Mesenchymal stem cell (in vitro differentiated cells and primary cell): ENCODE measurements at places on chromosomes 12 and 14.
A peak's percentile ranks its signal among the peaks of the same experiment; 100 is the strongest.

GRCh38 chr12:124019115-124019514 lies 46.1 kb downstream of the ZNF664 start:
- DNase-seq: no peak

GRCh38 chr12:101942250-101942605 lies 64.8 kb downstream of the DRAM1 start:
- DNase-seq: no peak

DNA sequence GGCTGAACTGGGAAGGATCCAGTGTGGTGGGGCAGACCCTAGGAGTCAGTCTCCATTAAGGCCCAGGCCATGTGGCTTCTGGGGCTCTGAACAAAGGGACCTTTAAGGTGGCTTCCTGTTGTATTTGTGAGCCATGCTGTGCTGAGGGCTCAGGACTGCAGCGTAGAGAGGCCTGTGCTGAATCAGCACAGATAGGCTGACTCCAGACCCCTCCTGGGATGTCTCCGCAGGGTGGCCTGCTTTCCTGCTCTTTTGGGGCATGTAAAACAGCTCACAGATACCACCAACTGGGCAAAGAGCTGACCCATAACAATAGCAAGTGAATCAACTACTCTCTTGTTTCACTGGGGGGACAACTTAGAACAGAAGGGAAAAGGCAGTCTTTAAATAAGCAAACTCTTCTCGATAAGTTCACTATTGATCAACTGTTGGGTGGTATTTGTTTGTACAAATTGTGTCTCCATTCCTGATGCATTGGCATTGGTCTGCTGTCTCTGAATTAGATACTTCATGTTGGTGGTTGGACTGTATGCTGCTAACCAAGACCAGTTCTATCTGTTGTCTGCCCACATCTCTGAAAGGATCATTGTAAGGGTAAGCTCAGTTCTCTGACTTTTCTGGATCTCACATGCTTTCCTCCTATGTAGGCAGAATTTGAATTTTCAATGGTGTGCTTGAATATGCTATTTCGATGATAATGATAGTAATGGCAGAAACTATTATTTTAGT lies 71.8 kb downstream of the MYRFL start:
- no peak for DNase-seq

GRCh38 chr14:74599946-74600345 lies 12.1 kb downstream of the LTBP2 start:
- DNase-seq: no peak

DNA sequence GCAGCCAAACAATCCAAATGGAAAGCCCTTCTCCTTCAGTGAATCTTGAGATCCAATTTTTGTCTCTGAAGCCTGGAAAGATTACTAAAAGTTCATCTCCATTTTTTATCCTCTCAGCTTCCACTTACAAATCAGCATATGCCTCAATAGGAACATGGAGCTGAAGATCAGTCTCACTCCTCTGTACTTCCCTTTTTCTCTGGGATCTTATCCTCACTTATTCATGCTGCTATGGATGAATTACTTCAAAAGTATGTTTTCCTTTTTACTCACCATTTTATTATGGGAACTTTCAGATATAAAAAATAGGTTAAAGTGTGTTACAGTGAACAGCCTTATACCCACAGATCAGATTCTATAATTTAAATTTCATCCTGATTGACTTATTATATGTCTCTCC lies 14.4 kb upstream of the NTF3 start:
- DNase-seq: no peak

DNA sequence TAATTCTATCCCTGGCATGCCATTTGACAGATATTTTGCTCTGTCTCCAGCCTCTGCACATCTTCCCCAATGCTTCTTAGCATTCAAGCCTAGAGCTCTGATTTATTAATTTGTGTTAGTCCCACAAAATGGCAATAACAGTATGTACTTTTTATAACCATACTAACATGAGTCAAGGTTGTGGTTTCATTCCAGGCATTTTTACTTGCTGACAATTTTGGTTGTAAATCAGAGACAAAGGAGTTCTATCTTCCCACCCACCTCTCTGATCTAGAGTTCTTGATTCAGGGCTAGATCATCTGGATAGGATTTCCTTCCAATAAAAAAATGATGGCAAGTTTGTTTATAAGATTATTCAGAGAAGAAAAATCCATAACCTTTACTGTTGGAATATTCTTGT lies 18.5 kb upstream of the CISTR start:
- DNase-seq: peak; percentile 66

DNA sequence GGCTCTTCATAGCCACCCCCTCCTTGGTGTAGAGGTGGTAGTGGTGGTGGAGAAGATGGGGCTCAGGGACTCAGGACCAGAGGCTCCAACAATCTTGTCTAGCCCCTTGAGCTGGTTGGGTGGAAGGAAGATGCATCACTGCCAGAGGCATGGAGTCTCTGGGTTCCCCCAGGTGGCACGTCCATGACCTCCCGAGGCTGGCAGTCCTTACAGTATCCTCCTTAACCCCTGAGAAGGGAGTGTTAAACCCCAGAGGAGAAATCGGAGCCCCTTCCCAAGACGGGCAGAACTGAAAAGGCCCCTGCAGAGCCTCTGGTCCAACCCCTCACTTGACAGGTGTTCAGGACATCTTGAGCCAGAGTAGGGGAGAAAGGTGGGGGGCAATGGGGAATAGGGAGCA lies 9.1 kb downstream of the KRT83 start:
- no peak for DNase-seq

DNA sequence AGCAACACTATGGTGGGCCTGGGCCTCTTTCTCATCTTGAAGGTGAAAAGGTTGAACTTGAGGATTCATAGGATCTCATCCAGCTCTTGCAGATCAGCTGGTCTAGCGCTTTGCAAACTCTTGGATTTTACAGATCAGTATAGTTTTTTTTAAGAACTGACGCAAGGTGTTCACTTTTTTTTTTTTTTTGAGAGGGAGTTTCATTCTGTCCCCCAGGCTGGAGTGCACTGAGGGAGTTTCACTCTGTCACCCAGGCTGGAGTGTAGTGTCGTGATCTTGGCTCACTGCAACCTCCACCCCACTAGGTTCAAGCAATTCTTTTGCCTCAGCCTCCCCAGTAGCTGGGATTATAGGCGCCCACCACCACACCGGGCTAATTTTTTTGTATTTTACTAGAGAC lies 20.4 kb upstream of the LGMN start:
- no peak for DNase-seq

DNA sequence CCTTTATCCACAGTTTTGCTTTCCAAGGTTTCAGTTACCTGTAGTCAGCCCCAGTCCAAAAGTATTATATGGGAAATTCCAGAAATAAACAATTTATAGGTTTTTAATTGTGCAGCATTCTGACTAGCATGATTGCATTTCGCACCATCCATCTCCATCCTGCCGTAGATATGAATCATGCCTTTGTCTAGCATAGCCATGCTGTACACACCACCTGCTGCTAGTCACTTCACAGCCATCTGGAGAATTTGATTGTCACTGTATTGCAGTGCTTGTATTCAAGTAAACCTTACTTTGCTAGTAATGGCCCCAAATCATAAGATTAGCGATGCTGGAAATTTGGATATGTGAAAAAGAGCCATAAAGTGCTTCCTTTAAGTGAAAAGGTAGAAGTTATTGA lies 36.0 kb downstream of the MUCL1 start:
- no peak for DNase-seq

DNA sequence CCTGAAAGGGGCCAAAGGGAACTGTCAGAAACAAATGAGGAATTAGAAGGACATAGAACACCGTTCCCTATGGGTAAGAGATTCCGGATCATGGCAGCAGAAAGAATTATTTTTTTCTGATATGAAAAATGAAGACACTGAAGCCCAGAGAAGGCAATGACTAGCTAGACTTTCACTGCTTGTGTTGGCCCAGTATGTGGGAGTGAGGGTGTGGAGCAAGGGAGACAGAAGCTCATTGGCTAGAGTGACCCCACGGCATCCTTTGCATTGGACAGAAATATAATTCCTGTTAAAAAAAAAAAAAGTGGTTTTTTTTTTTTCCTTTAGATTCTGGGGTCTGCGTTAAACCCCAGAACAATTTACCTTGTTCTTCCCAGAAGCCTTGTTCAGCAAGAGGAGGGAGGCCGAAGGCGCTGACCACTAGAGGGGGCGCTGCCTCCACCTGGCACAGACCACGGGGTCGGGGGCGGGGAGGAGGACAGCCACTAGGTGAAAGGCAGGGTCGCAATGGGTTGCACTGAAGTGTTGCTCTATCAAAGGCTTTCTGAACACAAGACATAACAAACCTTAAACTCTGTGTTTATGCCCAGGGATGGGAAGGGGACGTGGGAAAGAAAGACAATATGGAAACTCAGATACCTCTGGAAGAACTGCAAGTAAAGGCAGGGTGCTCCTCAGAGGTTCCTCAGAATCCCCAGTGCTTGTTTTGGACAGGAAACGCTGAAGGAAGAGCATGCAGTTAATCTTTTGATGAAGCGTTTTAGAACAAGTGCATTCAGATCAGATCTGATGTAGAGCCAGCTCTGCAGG lies 156.8 kb downstream of the KCNA5 start:
- peak; percentile 4 for DNase-seq

DNA sequence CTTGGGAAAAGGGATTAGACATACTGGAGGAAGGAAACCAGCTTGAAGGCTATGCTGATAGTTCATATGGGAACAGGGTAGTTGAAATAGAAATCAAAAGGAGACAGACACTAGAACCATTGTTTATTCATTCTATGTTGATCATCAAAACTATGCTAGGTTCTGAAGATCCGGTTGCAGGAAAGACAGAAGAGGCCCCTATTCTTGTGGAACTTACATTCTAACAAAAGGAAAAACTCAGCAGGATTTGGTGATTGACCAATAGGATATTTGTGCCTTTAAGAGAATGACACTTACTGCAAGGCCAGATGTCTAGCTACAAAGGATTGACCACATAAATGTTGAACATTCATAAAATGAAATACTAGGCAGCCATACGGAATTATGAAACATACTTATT lies 179.2 kb downstream of the AKAP6 start:
- DNase-seq: no peak

- DNase-seq: peak; percentile 7
Observed at GRCh38 chr14:78519863-78520262, 349.7 kb downstream of the NRXN3 start.

DNA sequence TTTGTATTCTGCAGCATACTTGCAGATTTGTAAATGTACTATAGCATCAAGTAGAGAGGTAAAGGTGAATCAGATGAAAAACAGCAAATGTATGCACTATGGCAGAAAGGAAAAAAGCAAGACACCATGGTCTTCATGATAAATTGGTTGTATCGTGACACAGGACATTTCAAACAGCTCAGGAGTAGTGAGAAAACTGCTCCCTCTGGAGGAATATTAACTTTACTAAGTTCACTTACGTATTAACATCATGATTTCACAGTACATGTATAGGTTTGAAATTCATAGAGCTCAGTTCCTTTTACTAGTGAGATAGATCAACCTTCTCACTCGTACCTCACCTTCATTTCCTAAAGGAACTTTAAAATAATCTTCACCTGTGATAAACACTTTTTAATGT lies 6.5 kb downstream of the MBIP start:
- no peak for DNase-seq

DNA sequence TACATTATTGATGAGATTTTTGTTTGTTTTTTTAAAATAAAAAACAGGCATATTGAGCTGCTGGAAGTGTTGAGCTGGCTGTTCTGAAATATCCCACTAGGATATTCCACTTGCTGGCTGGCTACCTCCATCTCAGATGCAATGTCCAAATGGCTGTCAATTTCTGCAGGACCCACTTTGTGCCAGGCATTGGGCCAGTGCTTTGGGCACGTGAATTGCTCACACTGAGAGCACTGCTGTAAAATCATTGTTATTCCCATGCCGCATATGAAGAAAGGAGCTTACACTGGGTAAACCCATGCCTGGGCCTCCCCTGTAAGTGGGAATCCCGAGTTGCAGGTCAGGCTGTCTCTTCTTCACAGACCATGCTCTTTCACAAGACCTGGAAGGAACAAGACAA lies 56.7 kb downstream of the RGS6 start:
- no peak for DNase-seq

DNA sequence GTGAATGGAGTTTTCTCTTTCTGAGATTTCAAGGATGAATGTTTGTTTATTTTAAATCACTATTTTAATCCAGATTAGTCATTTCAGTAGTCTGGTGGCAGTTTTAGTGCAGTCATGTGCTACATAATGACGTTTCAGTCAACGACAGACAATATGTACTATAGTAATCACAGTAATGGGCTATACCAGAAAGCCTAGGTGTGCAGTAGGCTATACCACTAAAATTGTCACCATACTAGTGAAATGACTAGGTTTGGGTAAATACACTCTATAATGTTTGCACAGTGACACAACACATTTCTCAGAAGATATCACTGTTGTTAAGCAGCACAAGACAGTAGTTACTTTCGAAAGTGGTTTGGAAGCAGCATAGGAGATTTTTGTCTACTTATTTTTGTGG lies 203.1 kb downstream of the ETNK1 start:
- no peak for DNase-seq

- DNase-seq: peak; percentile 36
Observed at GRCh38 chr14:25001156-25001555, 48.8 kb downstream of the STXBP6 start.

DNA sequence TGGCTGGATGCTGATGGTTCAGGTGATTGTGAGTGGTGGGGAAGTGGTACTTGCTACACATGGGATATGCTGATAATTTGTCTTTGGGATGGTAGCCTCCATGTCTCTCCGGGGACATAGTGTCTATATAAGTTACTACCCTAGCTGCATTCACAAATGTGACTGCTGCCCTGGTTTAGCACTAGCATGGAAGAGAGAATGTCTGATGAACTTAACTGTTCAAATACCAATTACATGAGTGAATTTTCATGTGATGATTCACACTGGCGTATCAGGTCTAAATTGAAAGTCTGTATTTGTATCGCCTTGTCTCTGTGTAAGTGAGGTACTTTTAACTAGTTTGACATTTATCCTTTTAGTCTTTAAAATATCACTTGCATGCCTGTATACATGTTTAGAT lies 34.4 kb downstream of the ATF7IP start:
- peak; percentile 75 for DNase-seq

DNA sequence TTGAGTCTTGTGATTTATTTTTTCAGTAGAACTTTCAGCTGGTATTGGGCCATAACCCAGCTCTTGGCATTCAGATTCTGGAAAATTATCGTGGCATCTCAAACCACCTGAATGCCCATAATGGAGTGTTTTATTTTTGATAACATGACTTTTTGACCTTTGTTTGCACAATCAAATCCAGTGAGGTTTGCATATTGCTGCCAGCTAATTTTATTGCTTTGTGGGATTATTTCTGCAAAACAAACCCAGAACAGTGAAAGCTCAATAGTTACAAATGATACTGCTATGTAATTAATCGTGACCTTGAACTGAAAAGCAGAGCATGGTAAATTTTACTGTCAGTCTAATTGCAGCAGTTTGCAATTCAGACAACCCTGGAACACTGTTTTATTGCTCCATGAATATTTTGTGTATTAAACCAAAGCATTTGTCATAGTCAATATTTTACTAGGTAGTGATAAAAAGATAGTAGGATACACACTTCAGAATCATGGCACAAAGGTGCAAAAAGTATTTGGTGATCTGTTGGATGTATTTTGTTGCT lies 255.2 kb upstream of the NAV3 start:
- no peak for DNase-seq
